CD4-positive, alpha-beta T cell treated with Interleukin-15 for 4 hours (primary cell): ENCODE measurements at places on chromosomes 3 and 15.

DNA sequence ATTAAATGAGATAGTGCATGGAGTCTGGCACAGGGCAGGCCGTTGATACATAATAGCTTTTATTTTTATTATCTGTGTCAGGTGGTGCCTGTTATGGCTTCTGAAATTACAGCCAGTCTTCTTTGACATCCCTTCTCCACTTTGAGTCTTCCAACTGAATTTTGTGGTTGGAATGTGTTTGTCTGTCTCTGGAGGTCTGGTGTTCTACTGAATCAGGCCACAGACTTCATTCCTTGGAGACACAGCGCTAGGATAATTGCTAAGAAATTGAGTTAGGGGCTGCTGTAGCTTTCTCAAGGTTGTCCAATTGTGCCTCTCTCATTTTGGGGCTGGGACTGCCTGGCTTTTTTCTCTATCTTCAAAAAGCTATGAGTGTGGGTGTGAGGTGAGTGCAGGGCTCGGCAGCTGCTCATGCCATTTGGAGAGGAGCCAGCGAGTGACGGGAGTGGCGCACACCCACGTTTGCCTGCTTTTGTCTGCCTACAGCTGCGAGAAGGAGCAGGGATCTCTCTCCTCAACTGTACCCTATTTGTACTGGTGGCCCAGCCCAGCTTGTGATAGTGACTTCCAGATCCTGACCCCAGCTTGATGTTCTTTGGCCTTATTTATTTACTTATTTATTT lies 49.8 kb upstream of the SYN2 start:
- DNase-seq, result no peak

- no peak for DNase-seq
Observed at GRCh38 chr3:24810881-24811280, 316.2 kb upstream of the THRB start.

GRCh38 chr15:37101980-37102304 lies 1.6 kb upstream of the MEIS2 start:
- no peak for DNase-seq

DNA sequence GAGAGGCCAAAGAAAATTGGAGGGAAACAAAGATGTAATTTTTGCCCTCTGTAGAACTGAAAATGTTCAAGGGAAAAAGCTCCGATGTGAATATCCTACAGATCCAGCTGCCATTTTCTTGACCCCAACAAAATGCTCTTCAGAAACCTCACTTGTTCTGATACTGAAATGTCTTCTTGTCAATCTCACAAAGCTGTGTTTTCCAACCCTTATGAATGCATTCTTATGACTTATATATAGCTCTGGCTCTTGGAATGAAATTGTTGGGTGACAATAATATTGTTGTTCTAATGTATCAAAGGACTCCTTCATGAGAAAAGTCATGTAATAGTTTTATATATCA lies 157.1 kb upstream of the TGFBR2 start:
- no peak for DNase-seq

GRCh38 chr3:183494341-183494740 lies 61.2 kb downstream of the KLHL6 start:
- no peak for DNase-seq

GRCh38 chr3:41881233-41881821 lies 80.6 kb downstream of the ULK4 start:
- peak; percentile 47 for DNase-seq

- no peak for DNase-seq
Observed at GRCh38 chr3:139131951-139132350, 87.3 kb upstream of the PRR23C start.

GRCh38 chr3:188455748-188456147 lies 301.8 kb downstream of the LPP start:
- DNase-seq, result no peak

DNA sequence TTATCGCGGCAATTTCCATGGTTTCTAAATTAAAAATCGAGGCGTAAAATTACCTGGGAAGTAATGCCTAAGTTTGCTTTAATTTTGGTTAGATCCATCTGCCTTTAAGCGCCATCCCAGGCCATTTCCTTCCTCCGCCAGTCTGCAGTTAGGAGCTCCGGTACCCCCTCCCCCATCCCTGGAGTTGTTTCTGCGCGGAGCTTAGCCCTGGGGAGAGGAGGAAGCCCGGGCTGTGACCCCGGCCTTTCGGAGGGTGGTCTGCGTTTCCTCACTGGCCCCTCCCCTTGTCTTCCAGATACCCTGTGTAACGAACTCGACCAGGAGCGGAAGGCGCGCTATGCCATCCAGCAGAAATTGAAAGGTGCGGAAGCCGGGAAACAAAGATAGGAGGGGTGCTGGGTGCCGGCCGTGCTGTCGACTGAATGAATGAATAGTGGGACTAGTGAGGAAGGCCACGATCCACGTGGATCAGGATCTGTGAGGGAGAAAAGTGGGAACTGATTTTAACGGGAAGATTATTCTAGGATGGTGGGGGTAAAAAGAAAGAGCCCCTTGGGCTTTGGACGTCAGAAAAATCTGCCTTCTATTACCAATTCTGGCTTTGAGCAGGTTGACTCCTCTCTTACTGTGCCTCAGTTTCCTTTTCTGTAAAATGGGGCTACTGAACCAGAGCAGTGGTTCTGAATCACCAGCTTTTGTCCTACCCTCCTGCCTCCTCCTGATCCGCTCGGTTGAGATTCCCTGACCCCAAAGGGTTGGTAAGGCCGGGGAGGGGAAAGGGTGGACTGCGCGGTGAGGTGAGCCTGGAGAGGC lies 6.7 kb downstream of the RNU6-1 start:
- no peak for DNase-seq

GRCh38 chr15:93076875-93077274 lies 12.1 kb downstream of the RGMA start:
- DNase-seq, result no peak

GRCh38 chr15:64233299-64233698 lies 70.5 kb upstream of the PPIB start:
- no peak for DNase-seq

- DNase-seq, result no peak
Observed at GRCh38 chr3:178845420-178846118, 226.0 kb downstream of the ZMAT3 start.

DNA sequence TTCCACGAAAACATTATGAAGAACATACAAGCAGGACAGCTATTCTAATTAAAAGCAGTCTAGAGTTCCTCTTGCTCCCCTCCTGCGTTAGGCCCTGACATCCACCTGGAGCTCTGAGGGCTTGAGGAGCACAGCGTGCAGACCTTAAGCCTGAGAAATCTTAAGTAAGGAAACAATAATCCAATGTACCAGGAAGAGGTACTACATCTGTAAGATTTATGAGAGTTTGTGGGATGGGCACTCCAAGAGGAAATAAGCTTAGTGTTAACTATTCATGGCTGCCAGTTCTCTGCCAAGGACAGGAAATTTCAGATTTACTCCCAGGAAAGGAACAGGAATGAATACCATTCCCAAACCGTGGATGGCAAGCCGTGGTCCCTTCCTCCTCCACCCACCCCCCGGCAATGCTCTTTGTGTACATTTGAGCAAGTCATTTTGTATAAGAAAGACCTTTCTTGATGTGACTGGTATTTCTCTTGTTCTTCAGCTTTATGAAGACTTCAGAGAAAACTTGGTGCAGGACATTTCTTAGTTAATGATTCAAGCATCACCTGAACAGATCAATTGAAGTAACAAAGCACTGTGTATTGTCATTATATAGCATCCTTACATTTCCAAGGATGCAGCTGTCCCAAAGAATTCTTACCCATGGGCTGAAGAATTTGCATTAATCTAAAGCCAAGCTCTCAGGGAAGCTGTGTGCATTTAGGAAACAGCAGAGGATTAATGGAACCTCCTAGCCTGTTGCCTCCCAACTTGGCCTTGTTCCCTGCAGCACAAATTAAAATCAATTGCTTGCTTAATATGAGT lies 28.8 kb upstream of the VILL start:
- DNase-seq, result no peak

DNA sequence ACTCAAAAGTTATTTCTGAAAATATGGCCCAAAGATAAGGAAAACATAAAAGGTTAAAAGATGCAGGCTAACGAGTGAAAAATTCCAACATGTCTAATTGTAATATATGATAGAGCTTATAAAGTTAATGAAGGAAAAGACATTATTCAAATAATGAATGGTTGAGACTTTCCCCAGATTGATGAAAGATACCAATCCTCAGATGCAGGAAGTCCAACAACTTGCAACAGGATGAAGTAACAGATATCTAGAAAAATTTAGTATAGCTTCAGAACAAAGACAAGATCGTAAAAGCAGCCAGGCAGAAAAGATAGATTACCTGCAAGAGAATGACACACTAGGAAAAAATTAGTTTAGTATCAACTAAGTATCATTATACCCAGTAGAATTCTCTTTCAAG lies 546.4 kb upstream of the PPP2R3A start:
- no peak for DNase-seq

DNA sequence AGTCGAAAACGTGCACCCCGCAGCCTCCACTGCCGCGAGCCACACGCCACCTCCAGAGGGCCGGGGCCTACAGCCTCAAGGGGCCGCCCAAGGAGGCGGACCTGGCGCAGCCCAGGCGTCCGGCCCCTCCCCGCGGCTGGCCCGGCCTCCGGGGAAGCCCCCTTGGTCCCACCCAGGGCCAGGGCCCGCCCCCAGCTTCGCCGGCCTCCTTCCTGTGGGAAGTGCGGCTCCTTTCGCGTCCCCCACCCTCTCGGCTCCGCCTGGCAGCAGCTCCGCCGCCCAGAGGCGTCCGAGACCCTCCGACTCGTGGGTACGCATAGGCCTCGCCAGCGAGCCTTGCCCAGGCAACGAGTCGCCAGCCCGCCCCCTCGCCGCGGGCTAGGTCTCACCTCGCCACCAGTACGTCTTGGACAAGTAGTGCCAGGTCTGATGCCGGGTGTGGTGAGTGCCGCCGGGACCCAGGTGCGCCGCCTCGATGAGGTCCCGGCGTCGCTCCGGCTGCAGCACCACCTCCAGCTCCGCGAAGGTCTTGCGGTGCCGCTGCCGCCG lies 642 bp downstream of the ZBTB11 start:
- peak; percentile 96 for DNase-seq

DNA sequence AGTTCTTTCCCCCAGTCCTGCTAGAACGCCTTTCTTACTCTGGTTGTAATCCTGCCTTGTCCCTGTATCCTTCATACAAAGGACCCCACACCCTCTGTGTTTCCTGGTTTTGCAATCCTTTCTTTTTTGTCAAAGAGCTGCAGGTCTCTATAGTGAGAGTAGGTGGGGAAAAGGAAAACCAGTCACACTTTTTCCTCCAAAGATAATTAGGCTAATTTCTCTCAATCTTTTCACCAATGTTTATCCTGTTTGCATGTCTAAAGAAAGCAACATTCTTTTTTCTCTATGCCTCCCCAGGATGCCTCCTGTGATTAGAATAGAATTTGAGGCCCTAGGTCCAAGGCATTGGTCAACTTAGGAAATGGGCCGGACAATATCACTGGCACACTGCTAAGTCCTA lies 25.4 kb downstream of the SEMA6D start:
- no peak for DNase-seq

DNA sequence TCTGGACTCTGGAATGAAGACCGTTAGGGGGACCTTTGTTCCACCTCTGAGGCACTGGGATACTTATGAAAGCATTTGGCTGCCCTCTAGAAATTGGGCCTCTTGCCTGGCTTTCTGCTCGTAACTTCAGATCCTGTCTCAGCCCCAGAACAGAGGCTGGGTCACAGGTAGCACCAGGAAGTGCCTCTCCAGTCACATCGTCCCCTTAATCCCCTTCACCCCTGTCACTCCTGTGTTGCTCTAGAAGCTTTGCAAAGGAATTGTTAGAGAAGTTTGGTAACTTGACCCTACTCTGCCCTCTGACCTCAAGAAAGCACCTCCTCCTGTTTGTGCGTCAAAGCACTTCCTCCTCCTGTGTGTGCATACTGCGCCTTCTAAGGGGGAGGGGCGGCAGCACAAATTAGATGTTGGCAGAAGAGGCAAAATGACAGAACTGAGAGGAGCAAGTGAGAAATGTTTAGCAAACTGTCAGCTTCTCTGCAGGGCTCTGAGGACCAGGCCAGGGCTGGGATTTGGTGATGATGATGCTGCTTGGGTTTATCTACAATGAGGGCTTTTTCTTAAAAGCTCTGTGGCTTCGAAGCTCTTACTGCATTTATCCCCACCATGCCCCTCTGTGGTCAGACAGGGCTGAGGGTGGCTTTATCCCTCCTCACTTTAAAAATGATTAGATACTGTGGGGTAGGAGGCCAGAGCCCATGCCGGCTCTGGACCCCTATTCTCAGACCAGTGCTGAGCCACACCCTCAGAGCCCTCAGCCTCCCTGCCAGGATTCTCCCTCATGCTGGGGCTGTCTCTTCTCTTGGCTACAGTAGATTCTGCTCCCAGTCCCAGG lies 76.2 kb downstream of the LARS2 start:
- DNase-seq, result no peak

- DNase-seq, result peak; percentile 3
Observed at GRCh38 chr3:61936344-61936937, 375.1 kb downstream of the PTPRG start.

DNA sequence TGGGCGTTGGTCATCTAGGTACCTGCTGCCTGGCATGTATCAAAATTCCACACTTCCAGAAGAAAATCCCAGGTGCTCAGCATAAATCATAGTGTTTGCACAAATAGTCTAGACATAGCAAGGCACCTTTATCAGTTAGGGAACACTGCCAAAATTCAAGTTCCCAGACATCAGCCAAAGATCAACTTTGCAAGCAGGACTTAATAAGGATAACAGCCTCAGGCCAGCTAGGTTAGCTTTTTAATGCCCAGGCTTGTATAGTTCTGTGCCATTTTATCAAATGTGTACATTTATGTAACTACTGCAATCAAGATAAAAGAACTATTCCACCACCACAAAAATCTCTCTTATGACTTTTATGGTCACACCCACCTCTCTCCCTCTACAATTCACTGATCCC lies 30.7 kb downstream of the DZIP3 start:
- no peak for DNase-seq

- no peak for DNase-seq
Observed at GRCh38 chr3:46916278-46916677, 38.8 kb downstream of the PTH1R start.

DNA sequence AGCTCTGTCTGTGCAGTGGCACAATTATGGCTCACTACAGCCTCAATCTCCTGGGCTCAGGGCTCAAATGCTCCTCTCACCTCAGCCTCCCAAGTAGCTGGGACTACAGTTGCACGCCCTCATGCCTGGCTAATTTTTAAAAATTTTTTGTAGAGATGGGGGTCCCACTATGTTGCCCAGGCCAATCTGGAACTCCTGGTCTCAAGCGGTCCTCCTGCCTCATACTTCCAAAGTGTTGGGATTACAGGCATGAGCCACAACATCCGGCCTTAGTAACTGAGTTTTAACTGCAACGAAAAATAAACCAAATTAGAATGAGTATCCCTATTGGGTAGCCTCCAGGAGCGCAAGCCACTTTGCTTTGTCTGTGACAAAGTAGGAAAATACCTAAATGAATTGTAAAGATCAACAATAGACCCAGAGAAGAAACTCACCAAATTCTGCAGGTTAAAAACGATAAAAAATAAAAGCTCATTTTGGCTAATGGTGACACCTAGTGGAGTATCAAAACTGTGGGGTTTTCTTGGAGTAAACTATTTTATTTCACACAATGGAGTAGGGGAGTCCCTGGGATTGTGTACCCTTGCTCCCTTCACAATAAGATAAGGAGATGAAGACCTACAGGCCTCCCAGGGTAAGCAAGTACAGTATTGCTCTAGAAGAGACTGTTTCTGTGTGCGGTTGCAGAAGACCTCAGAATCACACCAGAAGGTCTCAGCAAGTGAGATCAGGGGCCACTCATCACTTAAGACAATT lies 21.0 kb upstream of the CA12 start:
- DNase-seq, result peak; percentile 49

- DNase-seq, result no peak
Observed at GRCh38 chr15:79193549-79193948, 89.0 kb upstream of the ANKRD34C start.

- DNase-seq, result no peak
Observed at GRCh38 chr3:78455712-78456433, 1311.9 kb downstream of the ROBO1 start.

GRCh38 chr15:70870051-70870450 lies 16.1 kb upstream of the LARP6 start:
- DNase-seq, result no peak
